ENCODE measurements at places on chromosomes 7 and 10. TPM values are rescaled to one million over a fixed set of nuclear protein-coding genes. Genes with fewer than 3 reads are reported as not detected.

- DNase-seq, result no peak
Measured at GRCh38 chr7:34281260-34281659, 375.9 kb downstream of the BMPER start.

DNA sequence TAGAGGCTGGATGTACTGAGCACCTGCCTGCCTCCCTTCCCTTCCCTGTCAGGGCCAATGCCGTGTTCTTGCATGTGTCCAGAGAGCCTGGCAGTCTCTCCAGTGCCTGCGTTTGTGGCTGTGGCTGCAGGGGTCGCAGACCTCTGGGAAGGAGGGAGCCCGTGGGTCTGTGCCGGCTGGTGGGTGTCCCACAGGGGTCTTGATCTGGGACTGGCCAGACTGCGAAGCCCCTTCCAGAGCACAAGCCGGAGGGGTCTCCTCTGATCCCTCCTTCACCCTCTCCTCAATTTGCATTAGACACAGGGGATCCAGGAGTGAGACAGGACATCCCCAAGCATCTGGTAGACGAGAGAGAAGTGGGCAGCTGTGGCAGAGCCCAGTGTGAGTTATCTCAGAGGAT lies 199.2 kb downstream of the ADARB2 start:
- DNase-seq, result no peak

- no peak for DNase-seq
Measured at GRCh38 chr10:117547716-117548668, 5.4 kb downstream of the EMX2 start.

DNA sequence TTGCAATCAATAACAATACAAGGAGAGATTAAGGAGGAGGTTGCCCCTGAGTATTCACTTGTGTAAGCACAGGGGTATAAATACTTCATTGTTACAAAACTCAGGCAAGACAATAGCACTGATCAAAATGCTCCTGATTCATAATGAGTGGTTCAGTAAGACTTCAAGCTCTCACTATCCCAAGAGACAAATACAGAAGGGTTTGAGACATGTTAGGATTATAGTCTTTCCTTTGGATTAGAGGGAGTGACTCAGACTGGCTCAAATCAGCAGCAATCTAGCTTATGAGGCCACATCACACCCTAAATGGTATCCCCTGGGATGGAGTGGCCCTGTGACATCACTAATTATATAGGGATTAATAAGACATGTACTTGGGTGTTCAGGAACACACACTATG lies 167.2 kb upstream of the HGF start:
- no peak for DNase-seq

- no peak for DNase-seq
Measured at GRCh38 chr7:11613292-11613930, 218.6 kb downstream of the THSD7A start.

- no peak for DNase-seq
Measured at GRCh38 chr10:75640381-75640780, 209.0 kb downstream of the LRMDA start.

DNA sequence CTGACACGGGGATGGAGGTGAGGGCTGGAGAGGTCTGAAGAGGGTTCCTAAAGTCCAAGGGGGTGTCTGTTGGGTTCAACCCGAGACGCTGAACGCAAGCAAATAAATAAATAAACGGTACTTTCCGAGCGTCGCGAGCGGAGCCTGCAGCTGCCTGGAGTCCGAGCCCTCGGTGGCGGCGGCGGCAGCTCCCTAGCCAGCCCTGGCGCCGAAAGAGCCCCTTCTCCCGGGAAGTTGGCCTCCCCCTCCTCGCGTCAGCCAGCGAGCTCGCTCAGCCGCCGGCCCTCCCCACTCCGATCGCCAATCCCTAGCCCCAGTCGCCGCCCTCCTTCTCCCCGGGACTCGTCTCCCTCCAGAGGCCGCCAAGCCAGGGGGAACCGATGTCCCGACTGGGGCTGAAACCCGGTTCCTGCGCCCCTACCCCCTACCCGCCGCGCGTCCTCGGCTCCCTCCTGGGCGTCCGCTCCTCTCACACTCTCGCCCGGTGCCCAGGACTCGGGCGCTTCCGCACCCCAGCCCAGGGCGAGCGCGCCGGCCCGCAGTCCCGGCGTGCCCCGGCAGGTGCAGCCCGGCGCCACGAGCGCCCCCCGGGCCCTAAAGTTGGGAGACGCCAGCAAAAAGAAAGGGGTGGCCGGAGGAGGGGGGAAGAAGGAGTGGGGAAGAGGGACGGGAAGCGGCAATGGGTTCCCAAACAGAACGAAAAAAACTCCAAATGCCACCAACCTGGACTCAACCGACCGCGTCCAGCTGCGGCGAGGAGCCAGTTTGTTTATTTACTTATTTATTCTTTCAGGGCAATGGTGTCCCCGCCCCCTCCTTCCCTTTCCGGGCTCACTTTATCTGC lies at the start of gene GFRA1:
Gene GFRA1 (minus strand): TSS at position 767 of the 844 bp plus-strand sequence. CDS start 1,177 bp downstream, outside the sequence.
- peak; percentile 43 for DNase-seq

GRCh38 chr7:134932707-134933370 lies 53.5 kb upstream of the AGBL3 start:
- no peak for DNase-seq

DNA sequence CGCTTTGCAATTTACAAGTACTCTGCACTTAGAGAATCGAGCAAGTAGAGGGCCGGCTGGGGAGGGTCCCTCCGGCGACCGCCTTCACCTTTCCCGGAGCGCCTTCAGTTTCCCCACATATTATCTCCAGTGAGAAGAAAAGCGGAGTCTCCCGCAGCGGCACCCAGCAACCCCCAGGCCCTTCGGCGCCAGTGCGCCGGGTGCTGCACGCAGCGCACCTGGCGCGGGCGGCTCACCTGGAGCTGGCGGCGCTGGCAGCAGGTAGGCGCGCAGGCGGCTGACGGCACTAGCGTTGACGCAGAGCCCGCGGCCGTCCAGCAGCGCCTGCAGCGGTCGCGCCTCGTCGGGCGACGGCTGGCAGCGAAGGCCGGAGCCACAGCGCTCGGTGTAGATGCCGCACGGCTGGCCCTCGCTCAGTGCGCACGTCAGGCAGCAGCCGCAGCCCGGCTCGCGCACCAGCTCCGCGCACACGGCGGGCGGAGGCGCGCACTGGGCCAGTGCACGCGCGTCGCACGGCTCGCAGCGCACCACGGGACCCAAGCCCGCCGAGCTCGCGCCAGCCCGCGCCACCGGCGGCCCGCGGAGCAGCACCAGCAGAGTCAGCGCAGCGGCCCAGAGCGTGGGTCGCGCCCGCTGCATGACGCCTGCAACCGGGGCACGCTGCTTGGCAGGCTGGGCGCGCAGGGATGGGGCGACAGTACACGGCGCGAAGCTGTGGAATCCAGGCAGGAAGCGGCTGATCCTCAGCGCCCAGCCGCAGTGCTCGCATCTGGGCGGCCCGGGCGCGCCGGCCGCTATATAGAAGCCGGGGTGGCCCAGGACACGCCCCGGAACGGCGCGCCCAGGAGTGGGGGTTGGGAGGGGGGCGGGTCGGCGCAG lies at the start of gene IGFBP3:
Gene IGFBP3 (minus strand): TSS at position 771 of the 879 bp plus-strand sequence. CDS start 132 bp downstream, at position 639.
- peak; percentile 50 for DNase-seq

GRCh38 chr10:124688889-124689670 lies 55.1 kb downstream of the FAM53B start:
- no peak for DNase-seq

- no peak for DNase-seq
Measured at GRCh38 chr10:115942101-115942500, 330.9 kb downstream of the GFRA1 start.

DNA sequence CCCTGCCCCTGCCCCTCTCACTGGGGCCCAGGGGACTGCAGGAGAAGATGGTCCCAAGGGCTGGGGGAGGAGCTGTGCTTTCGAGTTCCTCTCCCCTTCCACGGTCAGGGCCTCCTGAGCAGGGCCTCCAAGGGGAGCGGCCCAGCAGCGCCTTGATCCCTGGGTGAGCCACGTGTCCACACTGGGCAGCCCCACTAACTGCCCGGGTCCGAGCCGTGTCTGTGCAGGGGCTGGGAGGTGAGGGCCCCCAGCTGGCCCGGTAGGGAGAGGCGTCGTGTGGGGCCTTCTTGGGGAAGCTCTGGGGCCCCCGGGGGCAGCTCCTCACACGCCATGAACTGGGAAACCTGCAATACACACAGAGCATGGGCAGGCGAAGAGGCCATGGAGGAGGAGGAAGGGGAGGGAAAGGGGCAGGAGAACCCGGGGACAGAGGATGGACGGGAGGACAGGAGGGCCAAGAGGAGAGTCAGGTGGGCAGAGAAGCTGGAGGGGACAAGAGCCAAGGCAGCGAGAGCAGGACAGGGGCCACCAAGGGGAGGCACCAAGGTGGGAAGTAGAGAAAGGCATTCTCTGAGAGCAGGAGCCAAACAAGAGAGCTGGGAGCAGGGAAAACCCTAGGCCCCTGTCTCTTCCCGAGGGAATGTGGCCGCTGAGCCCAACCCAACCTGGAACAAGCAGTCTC lies 32.8 kb downstream of the KCNH2 start:
- DNase-seq, result no peak

DNA sequence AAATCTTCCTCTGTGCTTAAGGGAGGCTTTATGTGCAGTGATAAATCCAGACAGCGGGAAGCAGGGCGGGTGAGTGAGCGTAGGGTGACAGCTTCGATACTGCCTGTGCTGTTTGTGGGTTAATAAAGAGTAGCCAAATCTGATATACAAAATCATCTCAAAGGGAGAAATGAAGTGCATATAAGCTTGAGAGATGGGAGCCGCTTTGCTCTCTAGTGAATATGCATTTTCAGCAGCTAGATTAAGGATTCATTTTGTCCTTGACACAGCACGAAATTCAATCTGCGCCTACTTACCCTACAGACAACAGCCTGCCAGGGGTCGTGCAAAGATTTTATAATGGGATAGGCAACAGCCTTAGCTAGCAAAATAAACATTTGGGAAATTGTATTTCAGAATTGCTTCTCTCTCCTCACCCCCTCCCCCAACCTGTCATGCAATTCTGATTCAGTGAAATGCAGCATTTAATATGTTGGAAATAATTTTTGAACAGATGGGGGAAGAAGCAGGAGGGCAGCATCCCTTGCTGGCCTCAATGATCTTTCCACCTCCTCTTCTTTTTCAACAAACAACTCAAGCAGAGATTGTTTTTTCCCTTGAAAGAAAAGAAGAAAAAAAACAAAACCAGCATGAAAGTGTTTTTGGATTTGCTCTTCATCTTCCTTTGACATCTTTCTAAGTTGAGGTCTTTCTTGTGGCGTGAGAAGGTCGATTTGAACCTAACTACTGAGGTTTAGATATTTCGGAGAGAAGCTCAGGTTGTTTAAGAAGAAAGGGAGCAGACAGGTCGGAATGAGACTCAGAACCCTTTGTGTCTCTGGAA lies 117.9 kb downstream of the AOAH start:
- DNase-seq, result no peak

DNA sequence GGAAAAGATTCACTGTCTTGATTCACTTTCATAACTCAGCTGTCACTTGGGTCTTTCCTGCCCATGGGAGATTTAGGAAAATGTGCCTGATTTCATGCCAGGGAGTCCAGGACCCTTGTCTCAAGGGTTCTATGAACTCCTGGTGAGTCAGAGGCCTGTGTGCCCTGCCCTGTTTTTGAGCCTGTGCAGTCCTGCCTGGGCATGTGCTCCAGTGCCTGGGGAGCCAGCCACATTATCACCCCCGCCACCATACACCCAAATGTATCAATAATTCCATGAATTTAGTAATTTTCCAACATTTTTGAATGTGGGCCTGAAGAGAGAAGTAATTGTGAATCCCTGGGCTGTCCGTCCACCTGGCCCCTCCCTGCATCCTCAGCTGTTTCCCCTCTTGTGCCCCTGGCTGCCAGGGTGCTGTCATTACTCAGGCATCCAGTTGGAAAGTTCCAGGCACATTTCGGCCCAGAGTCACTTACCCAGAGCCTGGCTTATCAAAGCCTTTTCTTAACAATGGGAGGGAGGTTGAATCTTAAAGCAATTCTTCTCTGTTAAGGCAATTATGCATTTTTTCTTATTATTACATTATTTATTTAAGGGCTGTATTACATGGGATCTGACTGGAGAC lies 287.8 kb upstream of the CDC14C start:
- DNase-seq, result no peak

DNA sequence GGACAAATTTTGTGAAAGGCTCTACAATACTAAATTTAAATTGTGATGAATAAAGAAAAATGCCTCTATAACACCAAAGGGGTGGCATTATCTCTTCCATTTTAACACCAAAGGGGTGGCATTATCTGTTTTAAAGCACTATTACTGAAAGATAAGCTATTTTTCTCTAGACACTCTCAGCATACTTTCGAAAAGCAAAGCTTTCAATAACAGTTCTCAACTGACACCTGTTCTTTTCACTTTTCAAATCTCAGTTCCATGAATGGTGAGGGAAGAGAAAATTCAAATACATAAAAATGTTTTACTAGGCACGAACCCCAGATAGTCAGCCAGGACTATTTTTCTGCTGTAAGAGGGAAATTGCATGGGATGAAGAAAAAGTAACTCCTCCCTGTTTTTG lies 103.8 kb downstream of the CPEB3 start:
- no peak for DNase-seq

GRCh38 chr10:131790021-131790420 lies 110.8 kb upstream of the PPP2R2D start:
- no peak for DNase-seq

DNA sequence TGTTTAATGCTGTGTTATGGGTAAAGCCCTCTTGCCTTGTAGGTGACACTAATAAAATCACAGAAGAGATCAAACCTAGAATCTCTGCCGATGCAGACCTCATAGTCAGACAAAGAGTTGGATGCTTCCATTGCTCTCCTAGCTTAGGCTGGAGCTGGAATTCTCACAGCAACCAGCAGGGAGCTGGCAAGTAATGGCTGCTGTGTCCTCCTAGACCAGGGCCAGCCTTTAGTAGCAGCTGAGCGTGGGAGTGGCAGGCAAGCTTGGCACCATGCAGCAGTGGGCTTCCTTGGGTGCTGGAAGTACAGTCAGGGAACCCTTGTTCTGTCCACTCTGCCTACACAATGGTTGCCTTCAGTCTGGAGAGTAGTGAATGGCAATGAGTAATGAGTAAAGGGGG lies 598.3 kb upstream of the GALNT17 start:
- DNase-seq, result no peak

DNA sequence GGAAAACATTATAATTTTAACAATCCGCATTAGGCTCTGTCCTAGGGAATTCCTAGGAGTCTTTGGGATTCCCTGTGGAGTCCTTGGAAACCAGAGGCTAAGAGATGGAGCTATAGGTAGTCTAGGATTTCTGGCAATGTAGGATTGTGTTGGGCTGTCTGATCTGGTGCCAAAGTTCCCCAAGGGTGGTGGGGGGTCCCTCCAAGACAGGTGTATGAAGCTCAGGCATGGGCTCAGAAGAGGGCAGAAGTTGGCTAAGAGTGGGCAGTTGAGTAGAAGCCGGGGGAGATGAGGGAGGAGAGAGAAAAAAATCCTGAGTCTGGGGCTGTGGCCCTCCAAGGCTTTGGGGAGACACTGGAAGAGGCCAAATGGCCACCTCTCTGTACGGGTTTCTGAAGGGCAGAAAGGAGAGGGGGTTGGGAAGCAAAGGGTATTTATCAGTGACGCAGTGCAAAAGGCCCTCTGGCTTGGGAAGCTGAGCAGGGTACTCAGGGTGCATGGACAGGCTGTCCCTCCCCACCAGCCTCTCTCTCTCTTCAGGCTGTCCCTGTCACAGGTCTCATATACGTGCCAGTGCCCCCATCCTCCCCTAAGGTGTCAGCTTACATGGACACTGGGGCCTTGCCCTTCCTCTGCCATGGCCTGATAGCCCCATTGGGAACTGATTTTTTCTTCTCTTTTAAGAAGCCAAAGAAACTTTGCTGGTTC lies 929 bp downstream of the HOXA6 start:
- no peak for DNase-seq

HOXA11 gene
- polyA plus RNA-seq, result 0.65 TPM

GBX1 gene
- polyA plus RNA-seq, result not detected

PLXDC2 gene
- 76.0 TPM for polyA plus RNA-seq

MMD2 gene
- polyA plus RNA-seq, result not detected

TRIM50 gene
- polyA plus RNA-seq, result 0.24 TPM

Data from ovary (tissue), 10 donors.